CD8-positive, alpha-beta memory T cell (primary cell): ENCODE measurements at places on chromosomes 2 and 18.

- no peak overlapping the region for H3K27ac ChIP-seq
- no peaks in the 10 kb centered on the region for H3K27me3 ChIP-seq
- no peaks in the 10 kb centered on the region for H3K4me1 ChIP-seq
- no peaks in the 10 kb centered on the region for H3K36me3 ChIP-seq
- no peak overlapping the region for H3K4me3 ChIP-seq
These were observed 155.9 kb downstream of the RAB3GAP1 start for GRCh38 chr2:135208016-135208415.

DNA sequence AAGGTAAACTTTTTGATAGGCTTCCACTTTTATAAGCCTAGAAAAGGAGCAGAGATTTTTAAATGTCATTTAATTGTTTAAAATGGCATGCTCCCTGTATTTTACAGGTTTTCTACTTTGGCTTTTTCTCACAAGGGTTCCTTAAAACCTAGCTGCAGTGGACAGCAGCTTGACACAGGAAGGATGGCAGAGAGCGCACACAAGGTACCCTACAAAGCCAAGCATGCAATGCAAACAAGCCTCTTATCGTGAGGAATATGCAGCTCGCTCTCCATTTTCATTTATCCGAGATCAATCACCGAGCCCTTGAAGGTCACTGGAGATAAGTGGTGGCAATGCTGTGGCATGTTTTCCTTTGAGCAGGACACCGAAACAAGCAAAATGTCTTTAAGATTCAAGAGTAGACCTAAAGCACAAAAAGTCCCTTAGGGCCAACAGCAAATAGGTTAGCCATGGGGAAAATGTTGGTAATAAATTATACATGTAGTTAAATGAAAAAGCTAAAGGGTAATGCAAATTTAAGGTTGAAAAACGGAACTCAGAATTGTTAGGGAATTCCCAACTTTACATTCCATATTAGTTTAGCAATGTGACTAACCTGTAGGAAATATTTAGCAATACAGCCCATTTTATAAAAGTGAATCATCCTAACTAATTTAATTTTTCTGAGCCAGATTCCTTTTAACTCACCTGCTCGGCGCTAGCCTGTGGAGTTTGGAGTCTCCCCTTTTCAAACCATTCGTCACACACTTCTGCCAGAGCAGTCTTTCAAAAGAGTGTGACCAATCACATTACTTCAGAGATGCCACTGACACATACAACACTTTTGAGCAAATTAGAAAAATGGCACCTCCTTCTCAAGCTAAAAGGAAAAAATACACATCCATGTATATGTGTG is 337.9 kb upstream of the PKDCC start:
- no peak overlapping the region for H3K27ac ChIP-seq
- H3K27me3 ChIP-seq: no peaks in the 10 kb centered on the region
- no peak for DNase-seq
- no peaks in the 10 kb centered on the region for H3K4me1 ChIP-seq
- no peak overlapping the region for H3K4me3 ChIP-seq

- H3K27me3 ChIP-seq: no peaks in the 10 kb centered on the region
- no peak overlapping the region for H3K27ac ChIP-seq
These were observed 1.7 kb downstream of the LYPD1 start for GRCh38 chr2:132668189-132668823.

DNA sequence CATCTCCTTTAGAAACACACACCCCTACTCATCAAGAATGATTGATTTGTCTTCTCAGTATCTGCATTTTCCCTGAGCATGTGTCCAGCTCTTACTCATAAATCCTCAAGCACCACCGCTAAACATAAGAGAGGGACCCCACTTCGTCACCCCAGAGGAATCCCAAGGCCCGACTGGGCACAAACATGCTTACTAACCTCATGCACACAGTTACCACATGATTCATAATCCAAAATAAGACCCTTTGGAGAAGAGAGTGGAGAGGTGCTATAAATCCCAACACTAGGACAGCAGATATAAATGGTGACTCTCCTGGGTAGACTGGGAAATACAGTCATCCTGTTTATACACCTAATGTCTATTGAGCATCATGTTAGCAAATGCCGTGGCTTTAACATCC is 843.2 kb upstream of the ID2 start:
- no peak overlapping the region for H3K4me3 ChIP-seq
- DNase-seq: no peak
- H3K27ac ChIP-seq: no peak overlapping the region
- H3K36me3 ChIP-seq: no peaks in the 10 kb centered on the region
- H3K4me1 ChIP-seq: no peaks in the 10 kb centered on the region
- no peaks in the 10 kb centered on the region for H3K27me3 ChIP-seq

DNA sequence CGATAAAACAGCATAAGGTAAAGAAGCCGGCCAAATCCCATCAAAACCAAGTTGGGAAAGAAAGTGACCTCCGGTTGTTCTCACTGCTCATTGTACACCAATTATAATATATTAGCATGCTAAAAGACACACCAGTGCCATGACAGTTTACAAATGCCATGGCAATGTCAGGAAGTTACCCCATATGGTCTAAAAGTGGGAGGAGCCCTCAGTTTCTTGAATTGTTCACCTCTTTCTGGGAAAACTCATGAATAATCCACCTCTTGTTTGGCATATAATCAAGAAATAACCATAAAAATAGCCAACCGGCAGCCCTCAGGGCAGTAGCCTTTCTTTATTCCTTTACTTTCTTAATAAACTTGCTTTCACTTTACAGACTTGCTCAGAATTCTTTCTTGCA is 544.9 kb upstream of the SETBP1 start:
- H3K27me3 ChIP-seq: no peaks in the 10 kb centered on the region
- no peak overlapping the region for H3K4me3 ChIP-seq
- no peaks in the 10 kb centered on the region for H3K36me3 ChIP-seq
- DNase-seq: no peak

DNA sequence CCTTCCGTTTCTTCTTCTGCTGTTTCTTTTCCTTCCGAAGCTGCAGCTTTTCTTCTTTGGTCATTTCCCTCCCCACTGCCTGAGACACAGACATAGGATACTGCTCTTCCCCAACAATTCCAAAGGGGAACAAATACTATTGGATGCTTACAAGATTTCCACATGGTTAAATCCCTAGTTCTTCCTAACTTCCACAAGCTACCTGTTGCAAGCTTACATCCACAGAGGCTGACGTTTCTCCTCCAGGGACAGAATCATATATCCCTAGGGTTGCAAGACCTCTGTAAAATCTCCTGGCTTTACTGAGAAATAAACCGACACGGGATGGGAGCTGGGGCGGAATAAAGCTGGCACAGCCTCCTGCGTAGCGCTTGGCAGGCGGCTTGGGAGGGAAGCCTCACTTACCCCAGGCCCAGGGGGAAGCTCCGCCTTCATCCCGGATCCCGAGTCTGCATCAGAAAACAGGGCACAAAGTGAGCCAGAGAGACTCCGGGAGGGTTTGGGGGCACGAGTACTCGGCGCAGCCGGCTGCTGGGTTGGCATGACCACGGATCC is 590 bp downstream of the EIF2B4 start:
- peaks cover 35% of the 10 kb centered on the region for H3K4me1 ChIP-seq
- H3K27ac ChIP-seq: peak overlapping the region; percentile 87
- DNase-seq: no peak
- H3K27me3 ChIP-seq: no peaks in the 10 kb centered on the region
- H3K4me3 ChIP-seq: peak overlapping the region; percentile 92
- H3K36me3 ChIP-seq: peaks cover 53% of the 10 kb centered on the region

- H3K4me3 ChIP-seq: no peak overlapping the region
- H3K36me3 ChIP-seq: no peaks in the 10 kb centered on the region
- no peaks in the 10 kb centered on the region for H3K4me1 ChIP-seq
- DNase-seq: no peak
These were observed 151.7 kb upstream of the L3MBTL4 start for GRCh38 chr18:6566338-6566911.

DNA sequence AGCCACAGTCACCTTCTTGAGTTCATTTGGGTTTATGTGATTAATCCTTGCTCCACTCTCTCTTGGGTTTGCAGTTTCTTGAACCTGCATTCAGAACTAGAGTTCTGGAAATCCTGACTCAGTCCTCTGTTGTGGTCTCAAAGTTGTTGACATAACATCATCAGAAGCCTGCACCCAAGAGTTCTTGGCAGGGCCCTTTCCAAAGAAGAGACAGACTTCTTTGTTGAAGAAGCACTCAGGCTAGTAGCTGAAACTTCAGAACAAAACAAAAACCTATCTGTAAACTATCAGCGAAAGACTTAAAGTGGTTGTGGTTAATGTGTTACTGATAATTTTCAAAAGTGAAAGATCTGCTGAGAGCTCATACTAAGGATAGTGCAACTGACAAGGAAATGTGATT is 120.8 kb downstream of the FAM168B start:
- DNase-seq: no peak
- no peaks in the 10 kb centered on the region for H3K27me3 ChIP-seq
- H3K4me3 ChIP-seq: no peak overlapping the region
- no peaks in the 10 kb centered on the region for H3K36me3 ChIP-seq
- peaks cover 7% of the 10 kb centered on the region for H3K4me1 ChIP-seq

DNA sequence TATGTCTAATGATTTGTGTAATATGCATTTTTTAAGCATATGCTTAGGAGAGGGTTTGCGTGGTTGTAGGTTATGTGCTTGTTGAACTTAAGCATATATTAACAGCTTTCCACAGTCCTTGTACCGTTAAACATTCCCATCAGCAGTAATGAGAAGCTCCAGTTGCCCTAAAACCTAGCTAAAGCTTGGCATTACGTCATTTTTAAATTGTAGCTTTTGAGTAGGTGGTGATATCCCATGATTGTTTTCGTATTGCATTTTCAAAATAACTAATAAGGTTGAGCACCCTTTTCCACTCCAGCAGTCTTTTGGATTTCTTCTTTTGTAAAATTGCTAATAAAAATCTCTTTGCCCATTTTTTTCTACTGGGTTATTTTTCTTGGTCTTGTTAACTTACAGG is 453.1 kb upstream of the GCFC2 start:
- no peaks in the 10 kb centered on the region for H3K36me3 ChIP-seq
- DNase-seq: no peak
- no peak overlapping the region for H3K27ac ChIP-seq
- H3K4me1 ChIP-seq: no peaks in the 10 kb centered on the region

- no peaks in the 10 kb centered on the region for H3K36me3 ChIP-seq
- no peak overlapping the region for H3K4me3 ChIP-seq
- no peak for DNase-seq
- no peaks in the 10 kb centered on the region for H3K27me3 ChIP-seq
- no peaks in the 10 kb centered on the region for H3K4me1 ChIP-seq
These were observed 211.5 kb upstream of the RAB6C start for GRCh38 chr2:129768036-129768386.

DNA sequence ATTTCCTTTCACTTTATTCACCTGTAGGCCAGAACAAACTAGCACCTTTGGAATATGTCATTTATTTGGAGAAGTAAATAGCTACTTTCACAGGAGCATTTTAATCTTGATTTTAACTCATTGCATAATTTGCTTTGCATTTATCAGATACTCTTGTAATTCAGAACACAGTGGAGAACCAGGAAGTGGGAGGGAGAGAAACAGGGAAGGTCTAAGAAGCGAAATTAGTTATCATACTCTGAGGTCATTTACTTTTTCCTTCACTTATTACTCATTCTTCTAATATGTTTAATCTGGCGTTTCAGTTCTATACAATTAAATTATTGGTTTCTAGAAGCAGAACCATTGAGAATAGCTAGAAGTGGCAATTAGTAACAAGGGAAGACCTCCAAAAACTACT is 20.7 kb downstream of the RBM44 start:
- no peak overlapping the region for H3K4me3 ChIP-seq
- DNase-seq: no peak
- H3K27me3 ChIP-seq: no peaks in the 10 kb centered on the region
- no peaks in the 10 kb centered on the region for H3K4me1 ChIP-seq
- no peaks in the 10 kb centered on the region for H3K36me3 ChIP-seq
- H3K27ac ChIP-seq: no peak overlapping the region

DNA sequence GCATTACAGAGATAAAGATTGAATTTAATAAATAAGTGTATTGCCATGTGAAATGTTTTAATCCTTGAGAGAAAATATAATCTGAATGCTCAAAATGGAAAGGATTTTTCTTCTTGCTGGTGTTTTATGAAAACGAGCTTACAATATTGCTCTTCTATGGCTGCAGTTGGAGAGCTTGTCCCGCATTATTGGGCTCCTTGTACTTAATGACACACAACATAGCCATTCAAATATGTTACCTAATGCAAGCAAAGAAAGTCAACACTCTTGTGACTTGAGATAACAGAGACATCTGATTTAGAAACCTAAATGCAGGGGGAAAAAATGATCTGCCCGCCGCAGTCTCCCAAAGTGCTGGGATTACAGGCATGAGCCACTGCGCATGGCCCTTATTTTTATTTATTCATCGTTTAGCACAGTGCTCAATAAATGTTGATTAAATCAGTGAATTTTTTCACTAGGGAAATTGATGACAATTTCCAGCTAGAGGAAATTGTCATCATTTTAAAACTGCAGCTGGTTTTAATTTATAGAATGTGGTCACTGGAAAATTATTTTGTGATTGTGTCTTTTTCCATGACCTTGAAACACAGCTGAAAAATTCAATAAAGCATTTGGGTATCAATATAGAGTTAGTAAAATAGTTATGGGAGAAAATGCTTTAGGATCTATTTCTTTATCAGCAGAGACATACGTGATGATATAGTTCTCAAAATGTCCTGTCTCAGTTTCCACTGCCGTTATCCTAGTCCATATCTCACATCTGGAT is 2.4 kb upstream of the PRKD3 start:
- no peak overlapping the region for H3K27ac ChIP-seq
- no peak overlapping the region for H3K4me3 ChIP-seq
- DNase-seq: no peak

GRCh38 chr2:108893277-108893676 is 95.7 kb downstream of the EDAR start:
- no peak overlapping the region for H3K27ac ChIP-seq
- no peak overlapping the region for H3K4me3 ChIP-seq
- no peaks in the 10 kb centered on the region for H3K27me3 ChIP-seq
- no peak for DNase-seq

GRCh38 chr2:7997279-7997678 is 684.6 kb upstream of the ID2 start:
- H3K27ac ChIP-seq: no peak overlapping the region
- DNase-seq: no peak
- no peak overlapping the region for H3K4me3 ChIP-seq
- no peaks in the 10 kb centered on the region for H3K27me3 ChIP-seq
- H3K4me1 ChIP-seq: no peaks in the 10 kb centered on the region

- H3K4me1 ChIP-seq: no peaks in the 10 kb centered on the region
- no peaks in the 10 kb centered on the region for H3K36me3 ChIP-seq
- H3K27ac ChIP-seq: no peak overlapping the region
- no peaks in the 10 kb centered on the region for H3K27me3 ChIP-seq
These were observed 160.8 kb downstream of the PHLPP1 start for GRCh38 chr18:62876111-62876510.
